ENCODE measurements at places on chromosomes 12 and 14. TPM values are rescaled to one million over a fixed set of nuclear protein-coding genes. Genes with fewer than 3 reads are reported as not detected.
A peak's percentile ranks its signal among the peaks of the same experiment; 100 is the strongest.

DNA sequence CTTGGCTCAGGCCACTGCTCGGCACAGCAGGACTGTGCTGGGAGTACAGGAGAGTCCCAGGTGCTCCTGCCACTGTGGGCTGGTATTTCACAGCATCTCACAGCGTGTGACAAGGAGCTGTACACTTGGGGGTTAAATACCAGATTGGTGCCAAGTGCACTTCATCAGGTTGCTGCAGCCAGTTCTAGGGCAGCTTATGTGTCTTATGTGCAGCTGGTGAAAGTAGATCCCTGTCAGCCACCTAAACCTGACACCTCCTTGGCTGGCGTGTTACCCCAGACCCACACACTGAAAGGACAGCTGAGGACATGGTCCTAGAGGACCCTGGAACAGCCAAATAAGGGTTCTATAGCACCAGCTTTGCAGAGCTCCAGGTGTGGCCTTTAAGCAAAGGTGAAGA lies 18.9 kb downstream of the PLEKHH1 start:
- no peaks in the 10 kb centered on the region for H3K27me3 ChIP-seq
- H3K4me1 ChIP-seq, result peaks cover 2% of the 10 kb centered on the region
- no peak for DNase-seq
- no peaks in the 10 kb centered on the region for H3K36me3 ChIP-seq
- no peak overlapping the region for H3K27ac ChIP-seq
- no peak overlapping the region for H3K4me3 ChIP-seq

Gene FRS2
- total RNA-seq, result 14.7 TPM

Gene FGD6
- 18.2 TPM for total RNA-seq

- no peak overlapping the region for H3K4me3 ChIP-seq
- no peaks in the 10 kb centered on the region for H3K4me1 ChIP-seq
- no peak overlapping the region for H3K27ac ChIP-seq
Observed at GRCh38 chr12:3250034-3250433, 172.9 kb downstream of the TSPAN9 start.

Gene PMCH
- not detected for total RNA-seq

- no peaks in the 10 kb centered on the region for H3K36me3 ChIP-seq
- no peak overlapping the region for H3K4me3 ChIP-seq
- no peak for DNase-seq
- H3K4me1 ChIP-seq, result no peaks in the 10 kb centered on the region
Observed at GRCh38 chr12:124411281-124411878, 116.5 kb downstream of the RFLNA start.

Gene PPP1R1A
- 0.61 TPM for total RNA-seq

DNA sequence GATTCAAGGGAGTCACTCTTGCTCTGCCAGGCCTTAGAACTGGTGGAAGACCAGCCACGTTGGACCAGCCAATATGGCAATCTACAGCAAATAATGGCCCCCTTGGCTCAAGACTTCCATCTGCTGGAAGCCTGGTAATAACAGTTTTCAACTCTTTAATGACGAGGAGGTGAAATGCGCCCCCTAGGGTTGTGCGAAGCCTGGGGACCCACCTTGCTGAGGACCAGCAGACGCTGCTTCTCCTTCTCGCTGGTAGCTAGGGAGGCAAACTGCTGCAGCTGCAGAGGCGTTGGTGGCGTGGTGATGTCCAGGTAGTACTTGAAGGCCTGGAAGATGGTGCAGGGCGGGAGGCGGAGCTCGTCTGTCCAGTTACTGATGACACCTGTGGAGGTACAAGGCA lies 41.5 kb upstream of the FBXO21 start:
- no peak overlapping the region for H3K4me3 ChIP-seq
- H3K27me3 ChIP-seq, result no peaks in the 10 kb centered on the region
- H3K27ac ChIP-seq, result no peak overlapping the region
- DNase-seq, result peak; percentile 24
- 0 out of 2 replicates have a peak, but pooled peaks cover 2% of the 10 kb centered on the region for H3K4me1 ChIP-seq

DNA sequence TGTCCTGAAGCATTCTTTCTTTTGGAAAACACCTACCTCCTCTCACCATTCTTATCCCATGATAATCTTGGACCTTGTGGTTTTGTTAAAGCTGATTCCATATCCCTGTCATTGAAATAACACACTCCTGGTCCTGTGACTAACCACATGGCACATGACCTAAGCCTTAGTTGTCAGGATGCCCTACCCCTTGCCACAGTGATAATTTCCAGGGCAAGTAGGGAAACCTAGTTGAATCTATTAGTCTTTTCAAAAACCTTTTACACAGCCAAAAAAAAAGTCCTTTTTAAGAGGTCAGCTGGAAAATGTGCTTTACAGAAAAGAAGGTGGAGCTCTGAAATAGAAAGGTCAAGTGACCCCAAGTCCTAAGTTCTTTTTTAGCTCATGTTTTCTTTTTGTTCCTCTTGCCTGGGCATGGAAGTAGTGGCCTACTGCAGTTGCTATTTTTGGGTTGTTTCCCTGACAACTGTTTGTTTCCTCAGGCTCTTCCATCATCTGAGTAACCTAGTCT lies 608.4 kb downstream of the LRFN5 start:
- H3K36me3 ChIP-seq, result no peaks in the 10 kb centered on the region
- no peaks in the 10 kb centered on the region for H3K27me3 ChIP-seq
- no peak overlapping the region for H3K27ac ChIP-seq
- H3K4me3 ChIP-seq, result no peak overlapping the region

GRCh38 chr12:20000229-20000849 lies 368.0 kb upstream of the PDE3A start:
- no peak overlapping the region for H3K4me3 ChIP-seq
- H3K4me1 ChIP-seq, result no peaks in the 10 kb centered on the region
- H3K36me3 ChIP-seq, result no peaks in the 10 kb centered on the region
- DNase-seq, result no peak
- no peaks in the 10 kb centered on the region for H3K27me3 ChIP-seq

DNA sequence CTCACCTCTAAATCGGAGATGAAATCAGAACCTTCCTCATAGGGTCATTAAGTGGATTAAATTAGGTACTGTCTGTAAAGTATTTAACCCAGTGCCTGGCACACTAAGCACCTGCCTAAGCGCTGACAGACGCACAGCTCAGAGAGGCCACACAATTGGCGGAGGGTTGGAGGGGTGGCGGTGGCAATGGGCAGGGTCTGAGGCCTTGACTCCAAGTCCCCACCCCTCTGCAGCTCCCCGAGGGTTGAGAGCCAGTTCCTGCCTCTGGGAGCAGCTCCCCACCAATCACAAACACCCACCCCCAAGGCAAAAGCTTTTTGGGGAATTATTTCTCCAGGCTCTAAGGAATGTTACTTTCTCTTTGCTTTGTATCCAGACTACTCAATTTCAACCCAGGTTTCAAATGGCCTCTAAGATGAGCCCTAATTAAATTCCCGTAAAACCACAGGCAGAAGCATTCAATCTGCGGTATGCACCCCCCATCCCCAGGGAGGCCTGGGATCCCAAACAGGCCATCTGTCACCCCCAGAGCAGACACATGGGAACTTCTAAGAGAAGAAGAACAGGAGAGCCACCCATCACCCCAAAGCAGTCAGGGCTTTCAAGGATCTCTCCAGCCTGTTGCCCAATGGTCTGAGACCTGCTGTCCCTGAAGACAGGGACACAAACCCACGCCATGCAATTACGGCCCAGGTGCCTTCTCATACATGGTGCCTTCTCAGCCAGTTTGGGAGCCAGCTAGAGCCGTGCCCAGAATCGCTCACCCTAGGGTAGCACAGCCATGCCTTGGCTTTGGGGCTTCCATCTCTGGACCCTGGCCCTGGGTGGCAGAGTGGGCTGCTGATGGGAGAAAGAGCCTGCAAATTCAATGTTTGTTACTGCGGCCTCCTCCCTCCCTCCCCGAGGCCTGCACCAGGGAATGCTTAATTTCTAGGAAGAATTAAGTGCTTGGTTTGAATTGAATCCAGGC lies 66.1 kb downstream of the CHGA start:
- H3K27me3 ChIP-seq, result no peaks in the 10 kb centered on the region
- H3K4me3 ChIP-seq, result no peak overlapping the region
- no peaks in the 10 kb centered on the region for H3K36me3 ChIP-seq
- no peak for DNase-seq
- H3K4me1 ChIP-seq, result peaks cover 12% of the 10 kb centered on the region
- H3K27ac ChIP-seq, result no peak overlapping the region

- H3K4me3 ChIP-seq, result no peak overlapping the region
- no peak for DNase-seq
- H3K4me1 ChIP-seq, result no peaks in the 10 kb centered on the region
Observed at GRCh38 chr12:22893878-22894277, 268.9 kb downstream of the ETNK1 start.

Gene TMEM63C
- 5.7 TPM for total RNA-seq

DNA sequence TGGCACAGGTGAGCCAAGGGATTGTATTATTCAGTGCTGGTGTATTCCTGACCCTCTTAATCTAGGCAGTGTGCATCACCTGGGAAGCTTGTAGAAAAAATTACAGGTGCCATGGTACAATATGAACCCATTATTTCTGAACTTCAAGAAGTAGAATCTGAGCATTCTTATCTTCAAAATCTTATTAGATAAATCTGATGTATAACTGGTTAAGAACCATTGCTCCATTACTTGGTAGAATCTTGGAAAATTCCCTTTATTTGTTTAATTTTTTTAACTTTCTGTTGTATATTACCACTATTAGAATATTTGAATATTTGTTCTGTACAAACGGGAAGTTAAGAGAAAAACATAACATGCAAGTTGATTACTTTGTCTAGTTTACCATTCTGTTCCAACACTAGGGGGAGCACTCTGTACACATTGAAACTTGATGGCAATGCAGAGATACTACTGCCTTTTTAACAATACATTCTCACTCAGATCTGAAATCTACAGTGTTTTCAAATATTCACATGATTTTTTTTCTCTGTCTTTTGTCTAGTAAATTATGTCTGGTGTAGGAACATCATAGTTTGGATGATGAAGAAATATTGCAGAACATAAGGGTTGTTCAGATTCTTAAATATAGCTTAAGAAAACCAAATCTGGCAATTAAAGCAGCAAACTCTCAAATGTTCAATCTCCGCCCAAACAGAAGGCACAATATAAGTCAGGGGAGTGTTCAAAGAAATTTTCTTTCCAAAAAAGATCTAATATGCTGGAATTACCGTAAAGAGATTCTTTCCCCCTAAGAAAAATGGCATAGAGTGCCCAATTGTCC lies 196.6 kb downstream of the PCNX1 start:
- peaks cover 11% of the 10 kb centered on the region for H3K4me1 ChIP-seq
- H3K27me3 ChIP-seq, result no peaks in the 10 kb centered on the region
- H3K4me3 ChIP-seq, result no peak overlapping the region
- no peak overlapping the region for H3K27ac ChIP-seq
- H3K36me3 ChIP-seq, result peaks cover 8% of the 10 kb centered on the region
- peak; percentile 41 for DNase-seq

Gene MYF5
- total RNA-seq, result not detected

GRCh38 chr14:99596772-99597171 lies 7.2 kb downstream of the CCDC85C start:
- DNase-seq, result no peak
- peaks cover 10% of the 10 kb centered on the region for H3K4me1 ChIP-seq

Gene PRKAG1
- total RNA-seq, result 64.6 TPM

DNA sequence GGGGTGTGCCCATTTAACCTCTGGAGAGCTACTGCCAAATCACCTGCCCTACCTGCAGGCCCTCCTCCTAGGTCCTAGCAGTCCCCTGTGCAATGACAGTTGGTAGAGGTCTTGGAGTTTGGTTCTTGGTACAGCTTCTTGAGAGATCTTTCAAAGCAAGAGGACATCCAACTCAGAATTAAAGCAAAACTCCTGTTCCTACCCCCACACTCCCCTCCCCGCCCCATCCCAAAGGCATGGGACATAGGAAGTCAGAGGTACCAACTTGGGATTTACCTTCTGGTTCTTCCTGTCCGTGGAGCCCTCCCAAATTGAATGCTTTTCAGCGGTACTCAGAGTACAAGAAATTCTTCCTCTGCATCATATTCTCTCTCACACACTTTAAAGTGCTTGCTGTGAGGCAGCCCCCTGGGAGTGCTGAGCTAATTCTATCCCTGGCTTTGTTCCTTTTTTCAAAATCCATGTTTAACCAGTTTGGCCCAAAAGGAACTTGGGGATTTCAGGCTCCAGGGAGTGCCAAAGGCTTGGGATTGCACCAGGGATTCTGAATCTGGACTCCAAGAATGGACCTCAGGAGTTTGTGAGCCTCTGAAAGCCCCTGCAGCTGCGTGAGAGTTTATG lies 40.8 kb downstream of the GALNT16 start:
- H3K4me1 ChIP-seq, result no peaks in the 10 kb centered on the region
- H3K36me3 ChIP-seq, result no peaks in the 10 kb centered on the region
- no peak overlapping the region for H3K27ac ChIP-seq
- no peak overlapping the region for H3K4me3 ChIP-seq
- DNase-seq, result no peak

GRCh38 chr12:96070670-96071279 lies 35.4 kb upstream of the LTA4H start:
- no peak overlapping the region for H3K4me3 ChIP-seq
- H3K4me1 ChIP-seq, result peaks cover 16% of the 10 kb centered on the region
- no peaks in the 10 kb centered on the region for H3K27me3 ChIP-seq
- H3K36me3 ChIP-seq, result no peaks in the 10 kb centered on the region

GRCh38 chr14:20305265-20306078 lies at the start of gene TTC5:
TTC5 (minus strand) TSS chr14:20305951; CDS start chr14:20305937, 14 bp downstream.
- H3K4me3 ChIP-seq, result peak within 1 kb of the TSS; percentile 82
- H3K36me3 ChIP-seq, result peaks cover 4% of the 10 kb centered on the region
- no peaks in the 10 kb centered on the region for H3K27me3 ChIP-seq
- peak; percentile 87 for DNase-seq
- H3K4me1 ChIP-seq, result peaks cover 10% of the 10 kb centered on the region
- H3K27ac ChIP-seq, result no peak within 1 kb of the TSS

- no peak for DNase-seq
- no peak overlapping the region for H3K4me3 ChIP-seq
- H3K27me3 ChIP-seq, result no peaks in the 10 kb centered on the region
- no peaks in the 10 kb centered on the region for H3K36me3 ChIP-seq
- no peaks in the 10 kb centered on the region for H3K4me1 ChIP-seq
Observed at GRCh38 chr14:44951051-44951450, 10.7 kb downstream of the KLHL28 start.

DNA sequence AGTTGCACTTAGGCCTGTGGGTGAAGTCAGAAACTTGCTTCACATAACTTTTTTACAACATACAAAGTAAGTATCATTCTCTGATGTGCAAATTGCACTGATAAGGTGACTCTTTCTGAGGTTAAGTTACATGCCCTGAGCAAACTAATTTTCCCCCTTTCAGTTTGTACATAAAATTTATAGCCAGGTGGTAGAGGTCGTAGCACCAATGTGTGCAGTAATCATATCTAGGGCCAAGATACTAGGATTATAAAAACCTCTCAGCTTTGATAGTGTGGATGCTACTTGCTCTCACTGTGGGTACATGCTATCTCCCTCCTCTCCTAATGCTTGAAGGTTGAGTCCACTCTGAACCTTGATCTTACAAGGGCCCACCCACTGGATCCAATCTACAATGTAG lies 130.7 kb upstream of the CPNE8 start:
- no peaks in the 10 kb centered on the region for H3K27me3 ChIP-seq
- H3K4me1 ChIP-seq, result no peaks in the 10 kb centered on the region
- no peak overlapping the region for H3K4me3 ChIP-seq
- H3K36me3 ChIP-seq, result no peaks in the 10 kb centered on the region
- no peak overlapping the region for H3K27ac ChIP-seq

Gene DUSP6
- total RNA-seq, result 219 TPM

Data from HCT116 (cell line).